ENCODE measurements at places on chromosomes 2 and 18. TPM values are rescaled to one million over a fixed set of nuclear protein-coding genes. Genes with fewer than 3 reads are reported as not detected.

GRCh38 chr2:29393676-29394075, 278.5 kb downstream of the CLIP4 start:
- no peak for DNase-seq

Gene TMEM200C
- total RNA-seq, result 7.3 TPM

Gene LRP1B
- total RNA-seq, result 2.4 TPM

DNA sequence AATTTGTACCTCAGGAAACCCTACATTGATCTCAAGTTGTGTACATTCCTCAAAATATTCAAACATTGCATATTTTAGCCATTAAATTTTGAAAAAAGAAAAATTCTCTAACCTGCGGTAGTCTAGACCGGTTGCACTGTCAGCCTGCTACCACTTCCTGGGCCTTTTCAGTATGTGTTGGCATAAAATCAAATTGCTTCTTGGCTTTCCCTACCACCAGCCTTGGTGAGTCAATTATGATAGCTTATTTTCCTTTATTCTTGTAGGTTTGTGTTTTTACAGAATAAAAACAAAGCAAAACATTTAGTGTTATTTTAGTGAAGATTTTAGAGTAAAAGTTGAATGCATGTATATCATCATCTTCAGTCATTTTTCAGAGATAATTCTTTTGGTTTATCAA, 61.2 kb downstream of the FAM171B start:
- no peak for DNase-seq

DNA sequence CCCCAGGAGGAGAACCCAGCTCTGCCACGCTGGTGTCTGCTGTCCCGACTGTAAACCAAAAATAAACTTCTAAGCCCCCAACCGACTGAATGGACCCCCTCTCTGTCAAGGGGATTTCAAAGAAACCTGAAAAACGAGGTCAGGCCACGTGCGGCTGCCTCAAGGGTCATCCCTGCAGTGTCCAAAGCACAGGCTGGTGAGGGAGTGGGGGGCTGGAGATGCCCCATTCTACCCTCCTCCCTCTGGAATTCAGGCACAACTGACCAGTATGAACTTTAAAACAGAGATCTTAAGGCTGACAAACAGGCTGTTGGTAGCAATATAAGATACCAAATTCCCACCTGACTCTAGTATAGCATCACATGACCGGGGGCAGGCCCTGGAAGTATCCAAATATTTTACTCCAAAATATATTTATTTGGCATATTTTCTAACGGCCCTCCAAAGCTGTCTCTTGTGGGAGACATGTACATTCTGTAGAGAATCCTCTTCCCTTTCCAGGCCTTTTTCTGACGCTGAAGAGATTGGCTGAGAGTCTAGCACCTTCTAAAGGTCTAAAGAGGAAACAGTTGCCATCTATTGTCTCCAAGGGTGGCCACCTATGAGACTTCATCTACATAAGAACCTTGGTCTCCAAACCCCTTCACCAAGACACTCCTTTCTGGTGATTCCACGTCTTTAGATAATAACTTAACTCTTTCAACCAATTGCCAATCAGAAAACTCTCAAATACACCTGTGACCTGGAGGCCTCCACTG, 40.4 kb upstream of the CTDP1 start:
- DNase-seq, result peak; percentile 42

- no peak for DNase-seq
These were observed 1.9 kb downstream of the CHRNG start for GRCh38 chr2:232541195-232541960.

DNA sequence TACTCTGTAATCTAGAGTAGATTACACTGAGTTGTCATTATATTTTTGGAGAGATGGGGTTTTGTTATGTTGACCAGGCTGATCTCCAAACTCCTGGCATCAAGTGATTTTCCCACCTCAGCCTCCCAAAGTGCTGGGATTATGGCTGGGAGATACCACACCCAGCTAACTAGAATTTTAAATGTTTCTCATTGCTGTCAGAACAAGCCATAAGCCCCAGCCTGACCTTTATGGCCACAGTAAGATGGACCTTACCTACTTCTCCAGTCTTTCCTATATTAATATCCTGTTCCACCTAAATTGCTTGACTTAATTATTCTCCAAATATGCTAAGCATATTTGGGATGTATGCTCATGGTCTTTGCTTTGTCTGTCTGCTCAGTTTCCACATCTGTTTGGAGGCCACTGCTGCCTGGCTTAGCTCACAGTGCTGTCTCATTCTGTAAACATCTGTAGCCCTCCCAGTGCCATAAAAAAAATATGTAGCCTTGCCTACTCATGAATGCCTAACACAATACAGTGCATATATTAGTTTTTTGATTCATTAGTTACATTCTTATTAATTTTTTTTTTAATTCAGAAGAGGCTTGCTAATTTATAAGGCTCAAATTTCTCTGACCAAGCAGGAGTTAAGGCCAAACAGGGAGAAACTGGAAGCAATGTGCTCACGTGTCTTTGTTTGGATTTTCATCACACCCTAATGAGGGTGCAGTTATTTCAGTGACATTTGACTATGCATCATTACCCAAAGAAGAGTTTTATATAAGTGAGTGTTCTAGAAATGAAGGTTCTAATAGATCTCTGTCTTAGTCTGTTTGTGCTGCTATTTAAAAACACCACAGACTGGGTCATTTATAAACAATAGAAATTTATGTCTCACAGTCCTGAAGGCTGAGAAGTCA, 45.3 kb upstream of the PSME4 start:
- DNase-seq, result no peak

Gene CIDEA
- total RNA-seq, result not detected

Gene NGEF
- 1.6 TPM for total RNA-seq

Gene DES
- 1.6 TPM for total RNA-seq

Gene COL5A2
- 159 TPM for total RNA-seq

Gene CD8A
- total RNA-seq, result not detected

DNA sequence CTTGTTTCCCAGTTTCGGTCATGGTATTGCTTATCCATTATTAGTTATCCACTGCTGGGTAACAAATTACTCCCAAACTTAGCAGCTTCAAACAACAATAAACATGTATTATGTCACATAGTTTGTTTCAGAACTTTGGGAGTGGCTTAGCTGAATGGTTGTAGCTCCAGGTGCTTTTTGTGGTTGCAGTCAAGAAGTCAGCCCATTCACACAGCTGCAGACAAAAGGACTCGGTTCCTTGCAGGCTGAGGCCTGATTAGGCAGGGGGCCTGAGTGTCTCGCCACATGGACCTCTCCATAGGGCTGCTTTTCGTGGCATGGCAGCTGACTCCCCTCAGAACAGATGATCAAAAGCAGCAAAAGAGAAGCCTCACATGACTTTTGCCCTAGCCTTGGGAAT, 58.2 kb upstream of the ITGA4 start:
- no peak for DNase-seq

- no peak for DNase-seq
These were observed 12.5 kb upstream of the GPR155 start for GRCh38 chr2:174499371-174499770.

- DNase-seq, result no peak
These were observed 89.9 kb upstream of the RANBP2 start for GRCh38 chr2:108629417-108629816.

DNA sequence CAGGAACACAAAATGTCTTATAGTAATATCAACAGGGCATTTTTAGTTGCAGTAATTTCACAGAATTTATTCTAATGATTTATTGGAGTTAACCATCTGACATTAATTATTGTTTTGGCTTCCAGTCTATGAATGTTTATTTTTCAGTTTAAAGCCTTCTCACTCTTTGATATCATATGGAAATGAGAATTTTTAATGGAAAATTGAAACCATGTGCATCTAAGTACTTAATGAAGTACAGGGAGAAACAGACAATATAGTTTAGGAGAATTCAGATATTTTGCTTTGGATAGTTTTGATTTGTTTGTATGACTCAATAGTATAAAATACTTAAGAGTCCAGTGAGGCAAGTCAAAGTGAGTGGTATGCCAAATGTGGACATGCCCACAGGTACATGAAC, 126.1 kb downstream of the OLA1 start:
- no peak for DNase-seq

- DNase-seq, result peak; percentile 68
These were observed 175.2 kb downstream of the TGIF1 start for GRCh38 chr18:3624935-3625741.

DNA sequence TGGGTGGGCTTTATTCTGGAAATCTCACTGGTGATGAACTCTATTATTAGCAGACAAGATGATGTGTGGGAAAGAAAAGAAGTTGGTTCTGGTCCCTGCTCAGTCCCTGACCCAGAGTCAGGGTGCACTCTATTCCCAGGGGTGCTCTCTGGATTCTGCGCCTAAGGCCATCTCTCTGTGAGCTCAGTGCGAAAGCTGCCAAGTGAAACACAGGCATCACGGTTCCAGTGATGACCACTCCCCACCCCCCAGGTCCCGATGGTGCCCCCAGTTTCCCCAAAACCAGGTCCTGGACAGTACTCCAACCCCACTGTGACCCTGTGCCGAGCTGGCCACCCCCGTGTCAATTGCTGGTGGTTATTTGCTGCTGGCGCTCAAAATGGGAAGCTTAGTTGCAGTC, 30.1 kb downstream of the RHOB start:
- peak; percentile 11 for DNase-seq

- peak; percentile 76 for DNase-seq
These were observed 27.1 kb upstream of the ZNF516 start for GRCh38 chr18:76522122-76522503.

GRCh38 chr2:80185091-80185490, 119.5 kb downstream of the LRRTM1 start:
- no peak for DNase-seq

- no peak for DNase-seq
These were observed 40.7 kb downstream of the SLC9A2 start for GRCh38 chr2:102660070-102660469.

Gene CABLES1
- 16.7 TPM for total RNA-seq

GRCh38 chr2:39099870-39100728, 20.8 kb downstream of the SOS1 start:
- no peak for DNase-seq

Gene OSGEPL1
- total RNA-seq, result 17.5 TPM
